ENCODE measurements at places on chromosomes 1 and 21. TPM values are rescaled to one million over a fixed set of nuclear protein-coding genes. Genes with fewer than 3 reads are reported as not detected.

GRCh38 chr1:68675336-68675735 is 178.5 kb upstream of the DEPDC1 start:
- DNase-seq = peak; percentile 9

GRCh38 chr21:15761507-15762100 is 31.8 kb downstream of the USP25 start:
- DNase-seq = no peak

GRCh38 chr1:114369930-114370329 is 141.1 kb downstream of the TRIM33 start:
- DNase-seq = no peak

- DNase-seq = peak; percentile 28
Measured at GRCh38 chr1:6872573-6873261, 87.5 kb downstream of the CAMTA1 start.

GRCh38 chr1:33588726-33589125 is 116.3 kb downstream of the ZSCAN20 start:
- DNase-seq = no peak

- DNase-seq = peak; percentile 13
Measured at GRCh38 chr1:100499194-100499811, 38.6 kb upstream of the GPR88 start.

DNA sequence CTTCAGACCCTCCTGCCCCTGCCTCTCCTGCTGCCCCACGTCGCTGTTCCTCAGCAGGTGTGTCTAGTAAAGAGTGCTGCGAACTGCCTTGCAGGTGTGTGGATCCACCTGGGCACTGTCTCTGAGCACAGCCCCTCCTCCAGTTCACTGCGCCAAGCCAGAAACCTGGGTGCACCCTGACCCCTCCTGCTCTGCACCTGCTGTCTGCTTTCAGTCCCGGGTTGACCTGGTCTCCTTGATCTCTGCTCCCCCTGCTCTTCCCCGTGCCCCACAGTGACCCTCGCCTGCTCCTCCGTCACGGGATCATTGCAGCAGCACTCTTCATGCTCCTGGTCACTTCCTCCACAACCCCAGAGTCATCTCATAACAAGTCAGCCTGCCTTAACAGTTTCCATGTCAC is 6.5 kb downstream of the A3GALT2 start:
- no peak for DNase-seq

TMOD4 gene
- 0.53 TPM for polyA plus RNA-seq

AGTRAP gene
- 25.5 TPM for polyA plus RNA-seq
